Left lobe of liver (tissue), 2 donors: ENCODE measurements at places on chromosomes 2 and 18. TPM values are rescaled to one million over a fixed set of nuclear protein-coding genes. Genes with fewer than 3 reads are reported as not detected.

The CRACDL gene
- 0.30 TPM for total RNA-seq

The RANBP2 gene
- total RNA-seq = 37.7 TPM

The ALPI gene
- not detected for total RNA-seq

The SLC4A1AP gene
- 7.6 TPM for total RNA-seq

The DSC1 gene
- not detected for total RNA-seq

The RNF152 gene
- total RNA-seq = 102 TPM

The PLGLB1 gene
- total RNA-seq = 104 TPM

- no peak for DNase-seq
Observed at GRCh38 chr2:159217676-159218075, 68.8 kb downstream of the WDSUB1 start.

- no peak for DNase-seq
Observed at GRCh38 chr2:147464737-147465357, 380.0 kb upstream of the ACVR2A start.

- no peak for DNase-seq
Observed at GRCh38 chr2:223510713-223511112, 91.4 kb downstream of the SCG2 start.

GRCh38 chr2:200100027-200100426, 144.6 kb downstream of the MAIP1 start:
- no peak for DNase-seq

DNA sequence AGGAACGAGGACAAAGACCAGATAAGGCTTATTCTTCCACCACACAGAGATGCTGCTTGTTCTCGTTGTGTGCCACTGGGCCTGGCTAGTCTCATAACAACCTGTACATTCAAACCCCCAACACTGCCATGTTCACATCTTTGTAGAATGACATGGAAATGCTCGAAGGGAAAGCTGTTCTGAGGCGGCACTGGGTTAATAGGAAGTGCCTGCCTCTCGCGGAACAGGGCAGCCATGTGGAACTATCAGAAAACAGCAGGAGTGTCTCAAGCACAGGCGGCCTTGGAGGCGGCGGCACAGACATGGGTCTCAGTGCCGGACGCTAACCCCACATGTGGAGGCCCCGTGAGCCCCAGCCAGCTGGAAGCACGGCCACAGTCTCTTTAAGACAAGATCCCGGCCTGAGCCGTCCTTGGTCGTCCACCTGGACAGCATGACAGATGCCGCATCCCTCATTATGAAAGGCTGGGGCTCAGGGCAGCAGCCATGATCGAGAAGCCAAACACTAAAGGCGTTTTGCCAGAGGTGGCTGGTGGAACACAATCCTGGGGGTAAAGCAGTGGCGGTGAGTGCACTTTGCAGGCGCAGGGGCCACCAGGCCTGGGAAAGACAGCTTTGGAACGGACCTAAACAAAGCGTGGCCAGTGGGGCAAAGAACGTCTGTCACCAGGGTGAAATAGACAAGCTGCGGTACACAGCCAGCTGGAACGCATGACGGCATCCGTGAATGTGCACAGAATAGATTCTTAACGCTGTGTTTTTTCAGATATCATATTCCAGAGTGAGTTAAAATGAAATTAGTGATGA, 161.0 kb downstream of the HDAC4 start:
- DNase-seq = peak; percentile 80

- DNase-seq = peak; percentile 61
Observed at GRCh38 chr18:48949050-48949605, 1.6 kb downstream of the SMAD7 start.

DNA sequence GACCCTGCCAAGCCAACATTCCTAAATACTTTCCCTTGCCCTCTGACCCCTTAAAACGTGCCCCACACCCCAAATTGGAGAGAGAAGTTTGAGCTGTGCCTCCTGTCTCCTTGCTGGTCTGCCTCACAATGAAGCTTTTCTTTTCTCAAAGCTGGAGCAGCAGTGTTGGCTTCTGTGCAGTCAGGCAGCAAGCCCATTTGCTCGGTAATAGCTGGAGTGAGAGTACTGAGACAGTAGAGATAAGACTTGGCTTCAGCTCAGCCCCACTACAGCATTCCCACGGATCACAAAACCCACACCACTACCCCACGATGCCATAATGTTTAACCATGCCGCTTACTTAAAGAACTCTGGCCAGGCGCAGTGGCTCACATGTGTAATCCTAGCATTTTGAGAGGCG, 73.0 kb downstream of the NCAPH start:
- DNase-seq = no peak

GRCh38 chr2:187312718-187313282, 135.3 kb downstream of the CALCRL start:
- no peak for DNase-seq

GRCh38 chr2:208722731-208723130, 316.1 kb downstream of the PTH2R start:
- no peak for DNase-seq

- DNase-seq = no peak
Observed at GRCh38 chr18:63111671-63112402, 207.7 kb downstream of the BCL2 start.

DNA sequence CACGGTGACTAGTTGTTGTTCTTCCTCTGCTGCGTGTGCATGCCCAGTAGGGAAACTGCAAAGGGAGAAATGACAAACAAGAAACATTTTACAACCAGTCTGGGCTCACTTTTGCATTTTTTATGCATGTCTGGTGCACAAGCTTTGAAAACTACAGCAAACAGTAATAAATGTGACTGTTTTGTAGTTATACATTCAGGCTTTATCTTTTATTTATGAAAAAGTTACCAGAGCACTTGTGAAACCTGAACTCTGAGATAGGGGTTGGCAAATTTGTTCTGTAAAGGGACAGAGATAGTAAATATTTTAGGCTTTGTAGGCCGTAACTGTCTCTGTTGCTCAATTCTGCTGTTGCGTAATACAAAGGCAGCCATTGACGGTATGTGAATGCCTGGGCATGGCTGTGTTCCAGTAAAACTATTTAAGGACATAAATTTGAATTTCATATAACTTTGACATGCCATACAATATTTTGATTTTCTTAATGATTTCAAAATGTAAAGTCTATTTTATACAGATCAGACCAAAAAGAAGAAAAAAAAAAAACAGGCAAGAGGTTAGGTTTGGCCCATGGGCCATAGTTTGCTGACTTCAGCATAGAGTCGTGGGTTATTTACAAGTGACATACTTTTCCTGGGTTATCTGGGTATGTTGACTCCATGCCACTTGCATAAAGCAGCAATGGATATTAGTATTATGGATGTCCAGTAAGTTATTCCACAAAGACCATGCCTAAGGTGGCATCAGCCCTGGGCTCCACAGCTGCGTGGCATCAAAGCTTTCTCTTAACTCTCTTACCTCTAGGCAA, 53.6 kb upstream of the EML6 start:
- peak; percentile 82 for DNase-seq

GRCh38 chr2:207772081-207772843, 2.6 kb upstream of the FZD5 start:
- DNase-seq = peak; percentile 37

GRCh38 chr2:235500761-235501672, 7.2 kb downstream of the AGAP1 start:
- DNase-seq = no peak

DNA sequence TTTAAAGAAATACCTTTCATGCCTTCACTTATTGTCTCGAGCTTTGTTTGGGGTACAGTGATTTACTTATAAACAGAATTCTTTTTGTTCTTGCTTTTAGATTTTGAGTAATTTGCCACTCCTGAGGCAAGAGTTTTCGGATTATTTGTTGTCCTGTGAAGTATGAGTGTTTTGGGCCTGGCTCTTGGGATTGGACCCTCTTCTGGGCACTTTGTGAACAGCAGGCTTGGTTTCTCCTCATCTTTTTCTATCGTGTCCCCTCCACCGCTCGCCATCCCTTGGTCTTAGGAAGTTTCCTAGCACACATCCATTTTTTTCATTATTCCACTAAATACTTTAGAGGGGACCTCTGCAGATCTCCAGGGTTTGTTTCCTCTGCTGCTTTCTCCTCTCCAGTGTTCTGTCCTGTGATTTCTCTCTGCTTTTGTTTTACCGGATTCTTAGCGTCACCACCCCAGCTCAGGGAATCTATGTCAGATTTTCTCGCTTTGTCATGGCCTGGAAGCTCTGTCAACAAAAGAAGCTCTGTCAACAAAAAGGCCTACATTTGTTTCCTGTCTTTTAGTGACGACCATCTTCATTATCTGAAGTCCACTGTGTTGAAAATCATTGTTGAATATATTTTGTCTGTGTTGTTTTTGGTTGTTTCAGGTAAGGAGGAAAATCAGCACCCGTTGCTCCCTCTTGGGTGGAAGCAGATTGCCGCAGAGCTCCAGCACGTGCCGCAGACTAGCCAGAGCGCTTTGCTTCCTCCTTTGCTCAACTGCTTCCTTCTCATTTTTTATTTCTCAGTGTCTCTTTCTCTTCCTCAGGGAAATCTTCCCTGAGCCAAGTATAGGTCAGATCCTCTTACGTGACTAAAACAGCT, 27.8 kb downstream of the ANKRD62 start:
- no peak for DNase-seq

DNA sequence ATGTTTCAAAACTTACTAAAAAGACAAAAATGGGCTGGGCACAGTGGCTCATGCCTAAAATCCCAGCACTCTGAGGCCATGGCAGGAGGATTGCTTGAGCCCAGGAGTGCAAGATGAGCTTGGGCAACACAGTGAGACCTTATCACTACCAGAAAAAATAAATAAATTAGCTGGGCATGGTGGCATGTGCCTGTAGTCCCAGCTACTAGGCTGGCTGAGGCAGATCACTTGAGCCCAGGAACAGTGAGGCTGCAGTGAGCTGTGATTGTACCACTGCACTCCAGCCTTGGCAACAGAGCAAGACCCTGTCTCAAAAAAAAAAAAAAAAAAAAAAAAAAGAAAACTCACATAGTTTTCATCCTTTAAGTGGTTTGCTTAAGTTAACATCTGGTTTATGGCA, 6.4 kb downstream of the TSPYL6 start:
- no peak for DNase-seq

GRCh38 chr2:66582104-66582986, 147.4 kb downstream of the MEIS1 start:
- no peak for DNase-seq
